ENCODE measurements at places on chromosomes 7 and 10.

DNA sequence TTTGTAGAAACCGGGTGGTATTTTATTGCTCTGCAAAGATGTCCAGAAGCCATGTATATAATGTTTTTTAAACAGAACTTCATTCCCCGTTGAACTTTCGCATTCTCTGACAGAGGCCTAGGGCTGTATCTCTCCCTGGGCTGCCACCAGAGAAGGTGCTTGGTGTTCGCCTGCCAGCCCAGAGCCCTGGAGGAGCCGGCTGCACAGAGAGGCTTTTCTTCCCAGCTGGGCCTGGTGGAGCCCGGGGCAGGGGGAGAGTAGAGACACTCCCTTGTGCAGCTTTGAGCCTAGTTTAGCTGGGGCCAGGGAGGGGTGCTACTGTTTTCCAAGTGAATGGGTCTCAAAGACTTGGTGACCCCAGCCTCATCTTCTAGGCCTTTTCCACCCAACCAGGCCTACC is 13.6 kb upstream of the TRIM8 start:
- no peak for DNase-seq

DNA sequence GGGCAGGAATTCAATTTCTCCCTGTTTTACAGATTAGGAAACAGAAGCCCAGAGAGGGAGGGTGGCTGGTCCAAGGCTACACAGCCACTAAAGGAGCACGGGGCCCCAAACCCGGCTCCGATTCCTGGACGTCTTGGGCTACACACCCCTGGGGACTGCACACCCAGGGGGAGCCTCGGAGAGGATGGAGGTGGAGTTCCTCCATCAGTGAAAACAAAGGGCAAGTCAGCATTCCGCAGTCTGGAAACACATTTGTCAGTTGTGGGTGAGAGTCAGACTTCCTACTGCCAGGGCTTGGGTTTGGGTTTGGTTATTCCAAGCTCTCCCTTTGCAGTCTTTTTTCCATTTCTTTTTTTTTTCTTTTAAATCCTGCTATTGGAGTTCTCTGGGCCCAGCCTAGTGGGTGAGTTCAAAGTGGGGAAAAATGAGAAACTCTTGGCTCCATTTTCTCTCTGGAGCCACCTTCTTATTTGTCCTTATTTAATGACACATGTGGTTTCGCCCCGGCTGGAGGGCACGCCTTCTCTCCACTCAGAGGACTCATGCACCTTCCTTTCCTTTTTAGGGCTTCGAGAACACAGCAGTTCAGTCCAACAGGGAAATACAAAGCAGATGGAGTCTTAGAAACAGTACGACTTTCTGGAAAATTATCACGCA is 59.9 kb upstream of the AQP1 start:
- DNase-seq: no peak

GRCh38 chr7:26510231-26510957 is 218.7 kb downstream of the SNX10 start:
- DNase-seq: no peak

DNA sequence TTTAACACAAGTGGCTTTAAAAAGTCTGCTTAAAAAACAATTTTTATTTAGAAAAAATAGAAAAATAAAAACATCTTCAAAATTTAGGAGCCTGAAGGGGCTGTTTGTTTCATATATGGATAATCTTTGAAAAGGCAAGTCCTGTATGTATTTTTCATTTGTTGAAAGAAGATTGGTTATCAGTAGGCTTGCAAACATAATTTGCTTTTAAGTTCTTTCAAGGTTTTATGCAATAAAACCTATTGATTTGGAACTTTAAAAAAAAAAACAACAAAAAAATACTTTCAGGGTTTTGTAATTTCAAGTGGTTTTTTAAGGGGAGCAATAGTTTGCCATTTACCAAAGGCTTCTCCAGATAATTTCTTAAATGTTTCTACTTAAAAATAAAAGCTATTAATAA is 35.6 kb downstream of the MPLKIP start:
- DNase-seq: no peak

DNA sequence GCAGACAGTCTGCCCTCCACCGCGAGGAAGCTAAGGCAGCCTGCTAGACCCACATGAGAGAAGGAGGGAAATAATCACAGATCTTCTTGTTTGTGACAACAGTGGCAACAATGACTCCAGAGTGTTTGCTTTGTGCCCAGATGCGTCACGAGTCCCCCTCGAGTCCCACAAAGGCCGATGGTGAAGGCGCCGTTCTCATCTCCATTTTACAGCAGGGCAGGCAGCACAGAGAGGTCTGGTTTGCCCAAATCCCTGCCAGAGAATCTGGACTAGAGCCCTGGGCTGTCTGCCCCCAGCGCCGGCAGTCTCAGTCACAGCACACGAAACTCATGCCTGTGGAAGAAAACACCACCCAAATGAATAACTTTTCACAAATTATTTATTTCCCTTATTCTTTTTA is 38.1 kb downstream of the KIAA1549 start:
- no peak for DNase-seq

DNA sequence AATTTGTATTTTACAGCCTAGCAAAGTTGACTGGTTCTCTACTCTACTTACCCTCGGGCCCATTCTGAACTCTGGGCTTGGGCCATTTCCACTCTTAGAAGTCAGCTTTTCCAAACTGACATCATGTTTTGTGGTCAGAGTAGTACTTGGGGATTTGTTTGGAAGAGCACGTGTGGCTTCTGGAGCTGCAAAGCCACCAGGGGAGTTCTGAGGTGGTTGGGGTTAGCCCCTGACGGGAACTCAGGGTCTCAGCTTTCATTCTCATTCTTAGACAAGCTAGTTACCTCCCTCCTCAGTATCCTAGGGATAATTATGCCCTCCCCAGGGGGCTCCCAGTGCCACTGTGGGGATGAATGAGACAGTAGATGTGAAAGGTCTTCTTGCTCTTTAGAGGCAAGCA is 647.7 kb upstream of the GALNT17 start:
- no peak for DNase-seq

DNA sequence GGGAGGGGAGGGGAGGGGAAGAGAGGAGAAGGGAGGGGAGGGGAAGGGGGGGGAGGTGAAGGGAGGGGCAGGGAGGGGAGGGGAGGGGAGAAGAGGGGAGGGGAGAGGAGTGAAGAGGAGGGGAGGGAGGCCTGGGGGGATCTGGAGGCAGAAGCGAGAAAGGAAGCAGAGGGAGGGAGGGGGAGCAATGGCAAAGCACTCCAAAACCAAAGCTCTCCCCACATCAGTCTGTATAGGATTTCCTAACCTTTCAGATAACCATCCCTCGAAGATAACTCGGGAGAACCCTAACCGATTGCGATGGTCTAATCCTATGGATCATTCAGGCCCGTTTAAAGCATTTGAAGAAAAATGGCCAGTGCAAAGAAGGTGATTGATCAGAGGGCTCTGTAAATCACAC is 19.0 kb downstream of the EBF3 start:
- DNase-seq: no peak

DNA sequence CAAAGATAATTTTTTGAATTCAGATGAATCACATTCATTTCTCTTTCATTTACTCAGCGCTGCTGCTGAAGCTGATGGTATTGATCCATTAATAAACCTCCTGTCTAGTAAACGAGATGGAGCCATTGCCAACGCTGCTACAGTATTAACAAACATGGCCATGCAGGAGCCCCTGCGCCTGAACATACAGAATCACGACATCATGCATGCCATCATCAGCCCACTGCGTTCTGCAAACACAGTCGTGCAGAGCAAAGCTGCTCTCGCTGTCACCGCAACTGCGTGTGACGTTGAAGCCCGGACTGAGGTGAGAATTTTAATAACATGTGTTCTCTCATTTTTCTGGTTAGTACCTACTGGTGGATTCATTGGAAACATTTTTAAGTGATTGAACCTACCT is 70.2 kb downstream of the ARMC3 start:
- DNase-seq: no peak

DNA sequence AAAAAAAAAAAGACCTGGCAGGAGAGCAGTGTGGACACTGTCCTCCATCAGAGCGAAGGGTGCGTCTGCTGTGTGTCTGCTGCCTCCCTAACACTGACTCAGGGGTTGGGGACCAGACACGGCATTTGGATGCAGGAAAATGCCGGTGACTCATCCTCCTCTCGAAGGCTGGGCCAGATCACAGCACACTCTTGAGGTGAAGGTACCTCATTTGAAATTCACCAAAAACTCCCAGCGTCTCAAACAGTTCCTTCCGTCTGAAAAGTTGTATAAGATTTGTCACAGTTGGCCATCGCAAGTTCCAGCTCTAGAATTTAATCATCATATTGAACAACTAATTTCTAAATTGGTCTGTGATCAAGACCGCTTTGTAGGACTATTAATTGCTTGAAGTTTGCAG is 118.1 kb upstream of the LYZL2 start:
- peak; percentile 40 for DNase-seq

GRCh38 chr7:157129907-157130460 is 8.7 kb upstream of the UBE3C start:
- no peak for DNase-seq

DNA sequence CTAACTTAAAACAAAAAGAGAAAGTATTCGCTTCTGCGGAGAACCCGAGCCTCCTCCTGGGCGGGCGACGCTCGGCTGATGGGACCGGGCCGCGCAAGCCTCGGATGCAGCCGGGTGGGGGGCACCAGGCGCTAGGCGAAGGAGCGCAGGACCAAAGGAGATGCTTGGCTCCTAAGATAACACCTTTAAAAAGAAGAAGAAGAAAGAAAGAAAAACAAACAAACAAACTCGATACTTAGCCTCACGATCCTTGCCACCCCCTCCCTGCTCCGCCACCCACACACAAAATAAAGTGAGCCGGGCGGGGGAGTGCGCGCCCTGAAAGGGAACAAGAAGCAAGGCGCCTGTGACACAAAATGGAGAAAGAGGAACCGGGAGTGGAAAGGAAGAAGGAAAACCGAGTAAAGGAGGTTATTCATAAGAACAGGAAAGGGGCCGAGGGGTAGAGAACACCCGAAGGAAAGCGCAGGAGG is 34.0 kb upstream of the EBLN1 start:
- peak; percentile 76 for DNase-seq

DNA sequence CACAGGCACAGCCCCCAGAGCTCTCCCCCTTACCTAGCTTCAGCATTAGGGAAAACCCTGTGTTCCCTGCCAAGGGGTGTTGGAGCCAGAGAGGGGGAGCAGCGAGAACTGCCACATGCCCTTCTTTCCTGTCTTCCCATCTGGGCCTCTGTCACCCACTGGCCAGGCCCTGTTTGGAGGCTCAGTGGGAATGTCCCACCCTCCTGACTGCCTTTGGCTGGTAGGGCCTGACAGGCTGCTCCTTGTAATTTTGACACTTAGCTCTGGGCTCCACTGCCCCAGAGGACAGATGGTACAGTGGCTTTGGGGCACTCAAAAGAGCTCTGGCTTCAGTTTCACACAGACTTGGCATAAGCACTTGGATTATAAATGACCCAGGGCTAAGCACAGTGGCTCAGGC is 50.6 kb downstream of the GRID2IP start:
- no peak for DNase-seq

DNA sequence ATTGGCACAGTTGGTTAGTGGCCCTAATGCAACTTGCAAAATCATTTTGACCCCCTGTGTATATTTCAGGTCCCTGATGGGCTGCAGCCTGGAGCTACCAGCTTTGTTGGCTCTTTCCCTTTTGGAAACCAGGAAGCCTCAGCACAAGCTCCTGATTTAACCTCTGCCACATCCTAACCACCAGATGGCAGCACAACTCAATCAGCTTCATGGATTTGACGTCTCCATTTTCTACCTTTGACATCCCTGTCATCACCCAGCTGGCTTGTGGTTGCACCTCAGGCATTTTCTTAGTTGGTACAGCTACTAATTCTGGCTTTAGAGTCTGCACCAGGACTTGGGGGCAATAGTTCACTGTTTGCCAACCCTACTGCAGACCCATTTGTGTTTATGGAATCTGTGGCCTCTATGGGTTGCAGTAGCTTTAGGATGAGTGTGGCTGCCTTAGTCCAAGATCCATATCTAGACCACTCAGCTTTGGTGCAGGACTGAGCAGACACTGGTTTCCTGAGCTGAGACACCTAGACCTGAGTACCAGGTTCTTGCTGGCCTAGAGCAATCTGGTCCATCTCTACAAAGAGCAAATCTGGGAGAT is 456.2 kb downstream of the REEP3 start:
- DNase-seq: no peak

- no peak for DNase-seq
Observed at GRCh38 chr10:44316187-44316921, 68.5 kb downstream of the CXCL12 start.

GRCh38 chr10:66238343-66238742 is 687.5 kb upstream of the LRRTM3 start:
- DNase-seq: no peak

DNA sequence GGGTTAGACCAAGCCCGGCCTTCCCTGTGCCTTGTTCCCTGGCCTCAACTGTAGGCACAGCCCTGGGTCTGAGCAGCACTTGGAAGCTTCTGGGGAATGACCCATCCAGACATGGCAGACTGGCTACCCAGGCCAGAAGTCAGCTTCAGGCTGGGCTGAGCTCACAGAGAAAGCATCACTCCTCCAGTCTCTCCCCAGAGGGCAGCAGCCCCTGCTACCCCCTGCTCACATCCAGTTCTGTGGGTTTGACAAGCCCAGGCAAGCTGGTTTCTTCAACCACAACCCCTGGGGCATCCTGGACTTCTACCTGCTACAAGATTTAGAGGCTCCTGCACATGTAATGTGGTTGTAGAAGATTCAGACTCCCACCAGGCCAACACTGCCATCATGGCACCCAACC is 9.0 kb downstream of the C10orf71 start:
- no peak for DNase-seq

GRCh38 chr7:116802746-116803152 is 59.6 kb upstream of the CAPZA2 start:
- peak; percentile 48 for DNase-seq

GRCh38 chr10:25694971-25695370 is 239.1 kb upstream of the MYO3A start:
- DNase-seq: no peak

DNA sequence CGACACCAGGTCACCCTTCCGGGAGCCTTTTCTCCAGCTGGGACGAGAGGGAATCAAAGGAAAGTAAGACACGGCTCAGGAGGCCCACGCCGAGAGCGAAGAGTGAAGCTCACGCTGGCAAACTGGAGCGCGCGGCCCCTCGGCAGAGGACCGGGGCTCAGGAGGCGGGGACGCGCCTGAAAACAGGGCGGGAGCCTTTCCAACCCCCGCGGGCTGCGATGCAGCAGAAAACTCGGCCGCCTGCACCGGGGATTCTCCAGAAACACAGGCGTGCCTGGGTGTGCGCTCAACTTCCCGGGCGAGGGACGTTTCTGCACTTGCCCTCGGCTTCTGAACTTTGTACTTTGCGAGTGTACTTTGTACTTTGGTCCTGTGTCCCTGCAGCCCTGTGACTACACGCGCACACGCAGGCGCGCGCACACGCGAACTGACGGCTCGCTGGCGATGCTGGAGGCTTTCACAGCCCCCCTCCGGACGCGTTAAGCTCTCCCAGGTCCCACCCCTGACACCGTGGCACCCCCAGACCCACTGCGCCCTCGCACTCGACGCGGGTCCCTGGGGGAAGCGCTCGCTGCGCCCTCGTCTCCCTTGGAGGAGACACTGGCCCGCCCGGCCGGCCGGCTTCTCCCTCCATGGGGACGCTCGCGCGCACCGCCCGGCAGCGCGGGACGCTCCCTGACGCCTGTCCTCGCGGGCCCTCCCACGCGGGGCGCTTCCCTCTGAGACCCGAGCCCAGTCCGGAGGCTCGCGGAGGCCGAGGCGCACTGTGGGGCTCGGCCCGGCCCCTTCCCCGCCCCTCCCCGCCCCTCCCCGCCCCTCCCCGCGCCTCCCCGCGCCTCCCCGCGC is 588 bp upstream of the PAOX start:
- peak; percentile 57 for DNase-seq

All from CD4-positive, alpha-beta T cell treated with Interleukin-4 for 4 hours (primary cell).